ENCODE measurements at places on chromosomes 2 and 18. TPM values are rescaled to one million over a fixed set of nuclear protein-coding genes. Genes with fewer than 3 reads are reported as not detected.

Gene SPR
- total RNA-seq, result 8.7 TPM

Gene PELI1
- 28.0 TPM for total RNA-seq

Gene LANCL1
- 47.5 TPM for total RNA-seq

Gene TRIM43
- not detected for total RNA-seq

Gene KLHL29
- total RNA-seq, result 2.9 TPM

Gene SFT2D3
- total RNA-seq, result 3.3 TPM

Gene SLC1A4
- 8.7 TPM for total RNA-seq

Gene GBX2
- not detected for total RNA-seq

Gene RGPD8
- total RNA-seq, result 13.0 TPM

Gene ACTR2
- total RNA-seq, result 358 TPM

Gene EVA1A
- not detected for total RNA-seq

Gene CD207
- not detected for total RNA-seq

Gene CNRIP1
- total RNA-seq, result not detected

Gene IL36G
- total RNA-seq, result not detected

Gene PDE1A
- total RNA-seq, result not detected

Gene LYG2
- not detected for total RNA-seq

Gene FKBP7
- 2.2 TPM for total RNA-seq

Gene CIAO1
- total RNA-seq, result 59.9 TPM

Gene ALKAL2
- total RNA-seq, result not detected

Gene CAPN14
- 1.1 TPM for total RNA-seq

Gene LTBP1
- 0.10 TPM for total RNA-seq

Gene ACVR1C
- total RNA-seq, result 3.6 TPM

Gene RAB17
- total RNA-seq, result not detected

Gene IL1A
- 0.29 TPM for total RNA-seq

Gene STK39
- 43.1 TPM for total RNA-seq

Gene GPR55
- 0.43 TPM for total RNA-seq

Gene PROM2
- total RNA-seq, result 0.45 TPM

Gene DSG4
- total RNA-seq, result not detected

Gene ANKRD23
- 4.2 TPM for total RNA-seq

Gene NDUFAF7
- total RNA-seq, result 18.2 TPM

Gene CPO
- not detected for total RNA-seq

Gene CCDC74A
- total RNA-seq, result 7.1 TPM

Gene CYRIA
- total RNA-seq, result 1.0 TPM

Gene AMER3
- not detected for total RNA-seq

Gene CXCR2
- total RNA-seq, result 0.21 TPM

Gene GFPT1
- total RNA-seq, result 36.0 TPM

Gene ARL4C
- 24.9 TPM for total RNA-seq

Gene AQP12A
- not detected for total RNA-seq

Gene ERBB4
- total RNA-seq, result not detected

Gene LINC00305
- not detected for total RNA-seq

Gene RPRM
- total RNA-seq, result not detected

Gene PKDCC
- not detected for total RNA-seq

Gene TDRD15
- total RNA-seq, result not detected

Gene RSAD2
- total RNA-seq, result 9.9 TPM

Gene NYAP2
- not detected for total RNA-seq

Gene PDCD1
- total RNA-seq, result 6.9 TPM

Gene OSR1
- not detected for total RNA-seq

Gene TRIB2
- 3.7 TPM for total RNA-seq

Gene ALPP
- not detected for total RNA-seq

Gene NR4A2
- 32.9 TPM for total RNA-seq

Gene ADAM23
- total RNA-seq, result 0.42 TPM

Gene SEPTIN10
- total RNA-seq, result 2.3 TPM

All from activated naive CD4-positive, alpha-beta T cell treated with anti-CD3 and anti-CD28 coated beads for 36 hours (primary cell).